ENCODE measurements at places on chromosomes 7 and 10.
A peak's percentile ranks its signal among the peaks of the same experiment; 100 is the strongest.

- DNase-seq = peak; percentile 35
These were observed 1.1 kb downstream of the RHOBTB1 start for GRCh38 chr10:60942788-60943315.

- DNase-seq = no peak
These were observed 19.4 kb downstream of the ITGB1 start for GRCh38 chr10:32938554-32939061.

DNA sequence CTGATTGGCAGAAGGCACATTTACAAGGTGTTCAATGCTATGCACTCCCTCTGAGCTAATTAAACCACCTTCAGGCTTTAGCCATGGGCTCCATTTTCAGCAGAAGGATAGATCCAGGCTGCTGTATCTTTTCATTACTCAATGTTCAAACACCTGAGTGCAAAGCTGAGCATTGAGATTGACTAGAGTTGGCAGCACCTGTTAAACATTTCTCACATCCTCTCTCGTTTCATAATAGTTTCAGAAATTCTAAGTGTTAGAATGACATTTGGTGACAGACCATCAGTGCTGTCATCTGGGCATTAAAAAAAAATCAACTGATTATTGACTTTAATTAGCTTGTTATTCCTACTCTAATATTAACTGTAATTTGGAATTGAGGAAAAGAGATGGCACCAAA is 187.1 kb upstream of the SEMA3E start:
- no peak for DNase-seq

DNA sequence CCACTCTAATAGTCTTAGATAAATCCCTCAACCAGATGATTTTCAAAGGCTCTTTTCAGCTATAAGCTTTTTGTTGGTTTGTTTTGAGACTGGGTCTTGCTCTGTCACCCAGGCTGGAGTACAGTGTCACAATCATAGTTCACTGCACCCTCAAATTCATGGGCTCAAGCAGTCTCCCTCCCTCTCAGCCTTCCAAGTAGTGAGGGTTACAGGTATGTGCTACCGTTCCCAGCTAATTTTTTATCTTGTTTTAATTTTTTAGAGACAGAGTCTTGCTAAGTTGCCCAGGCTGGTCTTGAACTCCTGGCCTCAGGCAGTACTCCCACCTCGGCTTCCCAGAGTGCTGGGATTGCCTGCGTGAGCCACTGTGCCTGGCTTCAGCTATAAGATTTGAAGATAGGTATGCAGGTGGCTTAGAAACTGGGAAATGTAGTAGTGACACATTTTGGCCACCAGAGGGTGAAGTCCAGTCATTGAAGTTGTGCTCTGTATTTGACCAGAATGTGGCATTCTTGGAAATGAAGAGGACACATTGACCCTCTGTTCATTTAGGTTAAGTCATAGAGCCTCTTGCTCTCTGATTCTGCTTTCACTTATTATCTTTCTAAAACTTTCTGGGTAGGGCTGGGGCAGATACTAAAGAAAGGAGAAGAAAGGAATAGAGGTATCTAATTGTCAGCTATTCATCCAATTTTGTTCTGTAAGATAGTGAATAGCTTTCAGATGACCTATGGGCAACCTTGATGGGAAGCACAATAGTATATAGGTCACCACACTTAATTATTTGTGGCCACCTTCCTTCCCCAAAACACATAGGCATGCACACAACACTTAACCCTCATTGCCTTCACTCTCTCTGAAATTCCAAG is 36.0 kb downstream of the R3HCC1L start:
- DNase-seq = peak; percentile 43

DNA sequence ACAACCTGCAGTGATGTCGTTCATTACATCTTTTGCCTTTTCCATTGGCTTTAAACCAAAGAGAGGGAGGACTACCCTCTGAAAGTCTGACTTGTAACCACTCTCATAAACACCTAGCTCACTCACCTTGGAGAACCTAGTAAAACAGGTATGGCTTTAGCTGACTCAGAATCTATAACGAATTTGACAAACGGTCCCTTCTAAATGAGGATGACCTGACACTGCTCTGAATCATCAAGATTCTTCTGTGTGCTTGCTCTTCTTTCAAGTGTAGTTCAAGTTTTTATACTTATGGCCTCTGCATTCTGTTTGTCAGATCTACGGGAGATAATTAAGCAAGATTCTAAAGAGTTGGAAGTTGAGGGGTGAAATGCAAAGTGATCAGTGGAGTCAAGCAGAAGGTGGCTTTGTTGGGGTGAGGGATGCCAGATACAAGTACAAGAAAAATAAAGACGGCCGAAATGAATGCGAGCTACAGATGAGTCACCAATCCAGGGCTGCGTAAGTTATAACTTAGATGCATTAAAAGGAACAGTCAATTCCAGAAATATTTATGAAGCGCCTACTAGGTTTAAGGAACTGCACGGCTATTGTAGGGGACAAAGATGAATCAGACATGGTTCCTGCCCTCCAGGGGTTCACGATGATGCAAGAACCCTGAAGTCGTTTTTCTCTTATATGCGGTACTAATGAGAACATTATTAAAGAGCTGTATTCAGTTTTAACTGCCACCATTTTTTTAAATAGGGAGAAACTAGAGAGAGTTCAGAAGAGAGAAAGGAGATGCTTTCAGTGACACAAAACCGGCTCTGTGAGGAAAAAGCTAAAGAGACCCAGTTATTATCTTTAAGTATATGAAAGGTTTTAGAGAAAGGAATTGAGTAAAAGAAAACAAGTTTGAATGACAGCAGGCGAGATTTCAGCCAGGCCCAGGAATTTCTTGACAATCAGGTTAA is 6.5 kb downstream of the HIPK2 start:
- peak; percentile 54 for DNase-seq

- DNase-seq = no peak
These were observed 6.1 kb downstream of the COPG2 start for GRCh38 chr7:130662426-130662825.

GRCh38 chr7:479115-479947 is 40.3 kb downstream of the PDGFA start:
- no peak for DNase-seq

GRCh38 chr7:90869335-90869734 is 273.2 kb downstream of the CDK14 start:
- DNase-seq = no peak

DNA sequence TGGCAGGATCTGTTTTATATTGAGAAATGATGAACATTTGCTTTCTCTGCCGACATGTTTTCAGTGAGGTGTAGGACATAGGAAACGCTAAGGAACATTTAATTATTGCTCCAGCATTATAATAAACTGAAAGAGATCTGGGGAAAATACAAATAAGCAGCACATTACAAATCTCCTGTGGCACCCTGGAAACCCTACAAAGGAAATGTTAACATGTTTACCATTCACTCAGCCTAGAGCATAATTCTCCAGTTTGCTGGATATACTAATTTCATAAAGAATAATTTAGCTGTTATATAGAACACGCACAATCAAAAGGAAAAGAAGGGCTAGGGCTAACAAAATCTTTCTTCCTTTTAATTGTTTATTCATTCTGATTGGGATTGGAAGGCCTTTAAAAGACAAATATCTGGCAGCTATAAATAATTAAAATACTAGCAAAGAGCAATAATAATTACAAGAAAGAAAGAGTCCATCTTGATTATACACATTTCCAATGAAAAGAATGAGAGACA is 299.4 kb downstream of the CRPPA start:
- DNase-seq = no peak

GRCh38 chr7:126286317-126286716 is 966.4 kb downstream of the GRM8 start:
- no peak for DNase-seq

DNA sequence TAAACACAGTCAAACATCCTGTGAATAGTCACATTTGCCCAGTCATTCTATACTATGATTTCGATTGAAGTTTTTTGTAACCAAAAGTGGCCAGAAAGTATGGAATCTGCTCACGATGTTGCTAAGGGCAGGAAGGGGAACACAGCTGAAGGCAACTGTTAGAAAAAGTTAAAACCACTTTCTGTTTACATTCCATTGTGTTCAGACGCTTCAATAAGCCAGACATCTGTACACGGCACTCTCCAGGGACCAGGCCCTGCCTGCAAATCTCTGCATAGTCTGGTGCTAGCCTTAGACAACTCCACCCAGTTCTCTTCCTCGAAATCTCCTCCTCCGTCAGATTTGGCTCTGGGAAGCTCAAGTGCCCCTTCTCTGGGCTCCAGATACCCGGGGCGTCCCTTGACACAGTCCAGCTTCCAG is 17.1 kb upstream of the TMEM120A start:
- DNase-seq = no peak

DNA sequence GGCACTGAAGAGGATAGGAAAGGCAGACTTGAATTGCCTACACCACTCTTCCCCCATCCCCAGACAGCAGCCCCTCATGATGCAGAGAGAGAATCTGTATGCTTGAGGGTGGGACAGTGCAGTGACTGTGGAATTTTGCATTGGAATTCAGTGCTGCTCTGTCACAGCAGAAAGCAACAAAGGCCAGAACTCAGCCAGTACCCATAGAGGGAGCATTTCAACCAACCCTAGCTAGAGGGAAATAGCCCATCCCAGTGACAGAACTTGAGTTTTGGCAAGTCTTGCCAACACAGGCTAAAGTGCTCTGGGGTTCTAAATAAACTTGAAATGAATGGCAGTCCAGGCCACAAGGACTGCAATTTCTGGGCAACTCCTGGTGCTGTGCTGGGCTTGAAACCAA is 80.4 kb downstream of the TES start:
- no peak for DNase-seq

DNA sequence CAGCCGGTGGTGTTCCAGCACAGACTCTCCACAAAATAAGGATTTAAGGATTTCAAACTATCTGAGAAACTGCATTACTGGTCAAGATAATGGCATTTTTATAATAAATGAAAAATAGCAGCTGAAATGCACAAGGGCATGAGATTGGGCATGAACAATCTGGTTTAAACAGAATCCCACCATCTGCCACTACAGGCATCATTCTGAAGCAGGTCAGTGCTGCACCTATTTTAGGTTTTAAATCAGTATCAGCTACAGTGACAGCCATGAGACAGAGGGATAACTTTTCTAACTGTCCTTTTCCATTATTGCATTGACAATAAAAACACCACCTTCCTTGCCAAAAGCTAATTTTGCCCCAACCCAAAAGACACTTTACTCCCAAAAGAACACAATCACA is 186.8 kb downstream of the ETV1 start:
- DNase-seq = no peak

- DNase-seq = no peak
These were observed 384.9 kb downstream of the PLXNA4 start for GRCh38 chr7:132191418-132191817.

- no peak for DNase-seq
These were observed 69.0 kb upstream of the FAM180A start for GRCh38 chr7:135817583-135817982.

DNA sequence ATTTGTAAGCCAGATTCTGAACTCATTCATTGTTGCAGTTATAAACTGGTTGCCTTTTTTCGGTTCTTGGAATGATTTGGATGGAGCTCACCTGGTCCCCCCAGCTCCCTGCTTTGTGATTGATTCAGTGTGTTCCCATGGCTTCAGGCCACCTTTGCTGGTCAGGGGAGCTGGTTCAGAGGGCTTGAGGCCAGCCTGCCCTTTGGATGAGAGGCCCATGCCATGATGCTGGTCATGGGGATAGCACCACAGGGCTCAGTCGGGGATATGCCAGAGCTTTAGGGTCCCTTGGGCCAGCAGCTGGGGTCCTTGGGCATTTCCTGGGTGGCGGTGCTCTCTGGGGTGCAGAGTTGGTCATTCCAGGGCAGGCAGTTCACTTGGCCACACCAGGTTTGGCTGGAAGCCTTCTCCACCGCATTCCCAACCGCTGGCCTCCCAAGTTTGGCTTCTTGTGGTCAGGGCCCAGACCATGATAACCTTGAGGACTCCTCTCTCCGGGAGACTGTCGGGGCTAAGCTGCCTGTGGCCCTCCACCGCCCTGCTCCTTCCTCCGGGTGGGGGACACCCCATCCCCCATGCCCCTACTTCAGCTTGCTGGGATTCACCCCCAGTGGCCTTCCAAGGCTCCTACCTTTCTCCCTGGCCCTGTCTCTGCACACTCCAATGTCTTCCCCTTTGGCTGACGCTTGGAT is 65.1 kb downstream of the MGMT start:
- DNase-seq = no peak

DNA sequence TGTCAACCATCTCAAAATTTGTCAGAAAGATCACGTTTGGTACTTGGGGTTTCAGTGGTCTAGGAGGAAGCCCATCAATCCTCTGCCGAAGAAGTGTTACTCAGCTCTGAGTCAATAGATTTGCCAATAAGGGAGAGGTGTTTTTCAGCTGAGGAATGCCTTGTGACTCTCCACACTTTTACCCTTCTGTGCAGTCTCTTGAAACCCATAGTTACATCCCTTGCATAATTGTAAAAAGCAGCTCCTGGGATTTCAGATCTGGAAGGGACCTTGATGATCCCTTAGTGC is 47.5 kb downstream of the INSYN2A start:
- DNase-seq = no peak

- peak; percentile 64 for DNase-seq
These were observed 29.4 kb upstream of the AMPH start for GRCh38 chr7:38660427-38661099.

DNA sequence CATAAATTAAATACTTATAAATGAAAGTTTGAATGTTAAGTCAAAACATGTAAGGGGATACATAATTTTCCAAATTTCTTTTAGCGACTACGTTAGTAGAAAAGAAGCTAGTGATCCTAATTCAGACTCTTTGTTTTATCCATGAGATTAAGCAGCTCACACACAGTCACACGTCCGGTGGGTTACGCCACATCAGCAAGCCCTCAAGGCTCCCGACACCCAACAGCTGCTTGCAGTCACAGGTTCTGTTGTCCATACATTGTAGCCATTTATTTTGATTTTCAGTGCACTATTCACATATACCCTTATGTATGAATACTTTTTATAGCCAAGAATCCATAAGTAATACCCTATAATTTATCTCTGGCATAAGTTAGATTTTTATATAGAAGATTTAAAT is 39.5 kb downstream of the XRCC2 start:
- no peak for DNase-seq

GRCh38 chr10:2986391-2986801 is 81.0 kb upstream of the PFKP start:
- no peak for DNase-seq

DNA sequence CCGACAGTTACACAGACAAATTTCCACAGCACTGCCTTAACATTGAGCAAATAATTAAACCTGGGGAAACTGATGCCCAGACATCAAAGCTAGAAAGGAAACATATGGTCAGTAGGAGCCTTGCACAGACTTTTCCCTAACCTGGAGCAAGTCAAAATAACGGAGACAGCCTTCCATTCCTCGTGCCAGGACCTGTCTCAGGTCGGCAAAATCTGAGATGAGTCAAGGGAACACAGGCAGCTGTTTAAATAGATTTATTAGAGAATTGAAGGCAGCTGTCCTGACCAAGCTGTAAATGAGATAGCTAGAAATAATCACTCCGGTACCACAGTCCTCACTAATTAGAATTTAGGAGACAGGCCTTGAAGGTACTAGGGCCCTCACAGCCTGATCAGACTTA is 81.2 kb downstream of the RAMP3 start:
- no peak for DNase-seq

DNA sequence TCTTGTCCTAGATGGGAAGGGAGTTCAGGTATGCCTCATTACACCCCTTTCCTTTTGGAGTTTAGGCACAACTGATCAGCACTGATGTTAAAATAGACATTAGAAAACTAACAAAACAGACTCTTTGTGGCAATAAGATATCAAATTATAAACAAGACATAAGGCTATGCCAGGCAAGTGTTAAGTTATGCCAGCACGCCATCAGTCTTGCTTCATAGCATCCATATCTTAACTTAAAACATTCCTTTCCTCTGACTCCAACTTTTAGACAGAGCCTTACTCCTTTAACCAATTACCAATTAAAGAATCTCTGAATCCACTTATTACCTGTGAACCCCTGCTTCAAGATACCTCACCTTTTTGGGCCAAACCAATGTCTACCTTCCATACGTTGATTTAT is 126.2 kb upstream of the ETV1 start:
- no peak for DNase-seq

Measured in AML-193 (cell line).